ENCODE measurements at places on chromosomes 5 and 9. TPM values are rescaled to one million over a fixed set of nuclear protein-coding genes. Genes with fewer than 3 reads are reported as not detected.

Gene CCNJL
- total RNA-seq, result not detected

Gene RFESD
- 9.2 TPM for total RNA-seq

GRCh38 chr9:127081250-127082185 lies 40.9 kb downstream of the ANGPTL2 start:
- H3K27me3 ChIP-seq, result peaks cover 3% of the 10 kb centered on the region
- no peak overlapping the region for H3K27ac ChIP-seq

GRCh38 chr5:15500325-15501001 lies 483 bp downstream of the FBXL7 start:
- peaks cover 38% of the 10 kb centered on the region for H3K27me3 ChIP-seq
- H3K27ac ChIP-seq, result no peak overlapping the region
- no peak overlapping the region for H3K4me3 ChIP-seq
- peaks cover 2% of the 10 kb centered on the region for H3K4me1 ChIP-seq

Gene HEMGN
- 1.4 TPM for total RNA-seq

DNA sequence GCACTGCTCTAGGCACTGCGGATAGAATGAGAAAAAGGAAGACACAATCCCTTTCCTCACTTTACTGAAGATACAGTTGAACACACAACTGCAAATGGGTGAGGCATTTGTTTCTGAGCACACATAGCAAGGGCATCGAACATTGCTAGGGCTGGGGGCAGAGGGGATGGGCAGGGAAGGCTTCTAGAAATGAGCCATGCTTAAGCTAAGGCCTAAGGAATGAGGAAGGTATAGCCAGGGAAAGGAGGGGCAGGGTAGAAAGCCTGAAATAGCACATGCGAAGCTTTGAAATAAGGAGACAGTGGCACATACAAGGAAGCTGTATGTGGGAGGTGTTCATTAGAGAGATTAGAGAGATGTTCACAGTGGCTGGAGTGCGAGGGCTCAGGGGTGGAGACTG lies 92.7 kb downstream of the KIF4B start:
- no peaks in the 10 kb centered on the region for H3K4me1 ChIP-seq
- no peak overlapping the region for H3K4me3 ChIP-seq

Gene PCDHB11
- not detected for total RNA-seq

- peaks cover 56% of the 10 kb centered on the region for H3K27me3 ChIP-seq
- no peak overlapping the region for H3K27ac ChIP-seq
- peaks cover 8% of the 10 kb centered on the region for H3K4me1 ChIP-seq
- H3K4me3 ChIP-seq, result peak overlapping the region; percentile 74
- DNase-seq, result no peak
Observed at GRCh38 chr5:14145435-14146334, 2.5 kb downstream of the TRIO start.

Gene MUSK
- total RNA-seq, result not detected

- H3K4me3 ChIP-seq, result no peak overlapping the region
- H3K36me3 ChIP-seq, result no peaks in the 10 kb centered on the region
- no peaks in the 10 kb centered on the region for H3K4me1 ChIP-seq
- peaks cover 8% of the 10 kb centered on the region for H3K27me3 ChIP-seq
- DNase-seq, result no peak
Observed at GRCh38 chr5:83364312-83365299, 106.9 kb upstream of the VCAN start.

Gene GAPT
- not detected for total RNA-seq

- peak; percentile 61 for DNase-seq
- peak overlapping the region; percentile 20 for H3K4me3 ChIP-seq
- H3K27ac ChIP-seq, result peak overlapping the region; percentile 21
- no peaks in the 10 kb centered on the region for H3K36me3 ChIP-seq
- H3K27me3 ChIP-seq, result no peaks in the 10 kb centered on the region
Observed at GRCh38 chr5:57298985-57299491, 125.2 kb downstream of the GPBP1 start.

DNA sequence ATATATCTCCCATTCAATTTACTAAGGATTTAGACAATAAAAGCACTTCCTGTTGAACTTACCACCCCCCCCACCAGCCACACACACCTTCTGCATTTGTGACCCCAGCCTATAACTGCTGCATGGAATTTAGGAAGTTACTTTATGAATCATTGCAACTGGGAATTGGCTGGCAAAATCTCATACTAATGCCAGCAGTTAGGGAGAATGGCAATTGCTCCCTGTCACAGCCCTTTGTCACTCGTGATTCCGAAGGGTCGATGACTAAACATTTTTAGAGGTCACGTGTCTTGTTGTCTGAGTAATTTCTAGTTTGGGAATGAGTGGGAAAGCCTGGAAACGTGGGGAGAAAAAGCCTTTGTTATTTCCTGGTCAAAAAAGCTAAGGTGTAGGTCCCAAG lies 46.6 kb upstream of the PCA3 start:
- no peak for DNase-seq
- peaks cover 10% of the 10 kb centered on the region for H3K27me3 ChIP-seq
- H3K36me3 ChIP-seq, result no peaks in the 10 kb centered on the region
- H3K27ac ChIP-seq, result no peak overlapping the region

GRCh38 chr5:159780246-159780645 lies 136.0 kb upstream of the ADRA1B start:
- DNase-seq, result no peak
- H3K4me1 ChIP-seq, result peaks cover 31% of the 10 kb centered on the region
- H3K27ac ChIP-seq, result peak overlapping the region; percentile 5
- no peak overlapping the region for H3K4me3 ChIP-seq
- H3K27me3 ChIP-seq, result peaks cover 22% of the 10 kb centered on the region
- H3K36me3 ChIP-seq, result no peaks in the 10 kb centered on the region

- H3K36me3 ChIP-seq, result no peaks in the 10 kb centered on the region
- H3K27me3 ChIP-seq, result peaks cover 2% of the 10 kb centered on the region
- no peak overlapping the region for H3K4me3 ChIP-seq
- H3K27ac ChIP-seq, result no peak overlapping the region
Observed at GRCh38 chr5:159504857-159505304, 174.6 kb upstream of the IL12B start.

- no peak overlapping the region for H3K4me3 ChIP-seq
- H3K36me3 ChIP-seq, result no peaks in the 10 kb centered on the region
- no peak overlapping the region for H3K27ac ChIP-seq
- H3K27me3 ChIP-seq, result no peaks in the 10 kb centered on the region
- no peak for DNase-seq
Observed at GRCh38 chr5:89327608-89328007, 444.6 kb upstream of the MEF2C start.
